ENCODE measurements at places on chromosomes 6 and 20. TPM values are rescaled to one million over a fixed set of nuclear protein-coding genes. Genes with fewer than 3 reads are reported as not detected.

- DNase-seq = no peak
These were observed 79.2 kb downstream of the STXBP5 start for GRCh38 chr6:147283460-147283859.

- DNase-seq = no peak
These were observed 62.0 kb downstream of the HIVEP2 start for GRCh38 chr6:142883011-142883410.

- DNase-seq = no peak
These were observed 151.7 kb downstream of the UST start for GRCh38 chr6:148898376-148899014.

DNA sequence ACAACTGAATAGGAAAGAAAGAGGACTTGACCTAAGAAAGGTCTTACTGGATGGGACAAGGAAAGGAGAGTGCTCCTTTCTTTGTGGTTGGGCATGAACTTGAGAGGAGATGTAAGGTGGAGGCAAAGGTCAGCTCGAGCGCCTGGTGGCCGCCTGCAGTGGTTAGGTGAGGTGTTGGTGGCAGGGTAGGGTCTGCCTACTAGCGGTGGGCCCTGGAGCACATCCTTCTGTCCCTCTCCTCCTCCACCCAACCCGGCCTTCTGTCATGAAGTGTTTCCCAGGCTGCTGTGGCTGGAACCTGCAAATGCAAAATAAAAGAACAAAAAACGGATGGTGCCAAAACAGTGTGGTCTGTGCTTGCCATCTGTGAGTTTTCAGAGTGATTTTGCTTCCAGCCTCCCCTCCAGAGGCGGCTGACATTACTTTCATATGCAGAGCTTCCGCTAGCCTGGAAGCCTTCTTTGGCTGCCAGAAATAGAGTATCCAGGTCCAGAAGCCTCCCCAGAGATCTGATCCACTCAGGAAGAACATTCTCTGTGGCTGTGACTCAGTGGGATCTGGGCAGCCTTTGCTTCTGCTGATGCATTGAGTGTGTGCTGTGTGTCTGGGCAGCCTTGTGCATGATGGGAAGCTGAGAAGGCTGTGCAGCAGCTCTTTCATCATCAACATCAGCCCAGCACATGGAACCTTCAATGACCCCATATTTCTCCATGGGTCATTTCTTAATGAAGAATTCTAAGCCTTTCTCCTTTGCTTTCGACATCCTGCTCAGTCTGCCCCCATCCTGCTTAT, 79.8 kb upstream of the FAM184A start:
- no peak for DNase-seq

Gene SMLR1
- total RNA-seq = not detected
